ENCODE measurements at places on chromosomes 11 and 22.

DNA sequence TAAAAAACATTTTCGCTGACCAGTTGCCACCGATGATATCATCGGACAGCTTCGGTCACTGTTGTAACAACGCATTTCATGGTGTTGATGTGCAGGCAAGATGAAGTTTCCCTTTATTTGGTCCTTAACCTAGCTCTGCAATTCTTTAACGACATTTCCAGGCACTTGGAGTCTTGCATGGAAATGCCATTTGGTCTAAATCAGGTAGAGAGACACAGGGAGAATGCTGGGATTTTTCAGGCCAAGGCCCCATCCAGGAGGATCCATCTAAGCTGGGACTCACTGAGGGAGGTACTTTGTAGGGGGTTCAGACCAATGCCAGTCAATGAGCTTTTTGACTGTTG, 121.5 kb upstream of the RCN1 start:
- no peak for DNase-seq

DNA sequence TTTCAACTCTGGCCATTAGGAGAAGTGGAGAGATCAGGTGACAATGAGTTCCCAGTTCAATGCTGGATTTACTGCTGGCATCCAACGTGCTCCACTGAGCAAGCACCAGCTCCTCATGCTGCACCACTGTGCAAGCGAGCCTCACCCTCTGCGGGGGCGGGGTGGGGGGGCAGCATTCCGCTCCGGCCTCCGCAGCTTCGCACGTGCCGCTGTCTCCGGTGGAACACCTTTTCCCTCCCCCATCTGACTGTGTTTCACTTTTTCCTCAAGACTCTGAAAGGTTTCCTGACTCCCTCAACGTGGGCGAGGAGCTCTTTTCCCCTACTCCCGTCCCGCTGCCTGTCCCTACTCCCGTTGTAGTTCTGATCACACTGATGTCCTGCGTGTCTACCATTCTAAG, 835 bp upstream of the RHOD start:
- peak; percentile 38 for DNase-seq

DNA sequence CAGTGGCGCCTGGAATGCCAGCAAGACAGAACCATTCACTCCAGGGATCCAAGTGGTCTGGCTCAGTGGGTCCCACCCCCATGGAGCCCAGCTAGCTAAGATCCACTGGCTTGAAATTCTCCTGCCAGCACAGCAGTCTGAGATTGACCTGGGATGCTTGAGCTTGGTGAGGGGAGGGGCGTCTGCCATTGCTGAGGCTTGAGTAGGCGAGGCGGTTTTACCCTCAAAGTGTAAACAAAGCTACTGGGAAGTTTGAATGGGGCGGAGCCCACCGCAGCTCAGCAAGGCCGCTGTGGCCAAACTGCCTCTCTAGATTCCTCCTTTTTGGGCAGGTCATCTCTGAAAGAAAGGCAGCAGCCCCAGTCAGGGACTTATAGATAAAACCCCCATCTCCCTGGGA, 125.7 kb upstream of the DDI1 start:
- DNase-seq = no peak

GRCh38 chr22:48607901-48608662, 1219.6 kb downstream of the BRD1 start:
- DNase-seq = no peak

DNA sequence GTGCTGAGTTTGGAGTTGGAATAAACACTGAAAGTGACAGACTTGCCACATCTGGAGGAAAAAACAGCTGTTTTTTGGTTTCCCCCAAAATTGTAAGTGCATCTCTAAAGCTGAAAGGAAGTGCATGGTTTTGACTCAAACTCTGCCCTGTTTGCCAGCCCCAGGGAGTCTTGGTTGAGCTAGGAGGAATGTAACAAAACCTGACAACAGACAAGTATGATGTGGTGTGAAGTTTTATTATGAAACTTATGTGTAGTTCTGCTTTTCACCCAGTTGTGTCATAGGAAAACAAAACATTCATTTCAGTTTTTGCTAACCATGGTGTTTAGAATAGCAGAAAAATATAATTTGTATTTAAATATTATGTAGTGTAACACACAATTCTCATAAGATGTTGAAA, 31.7 kb upstream of the PDE3B start:
- no peak for DNase-seq

DNA sequence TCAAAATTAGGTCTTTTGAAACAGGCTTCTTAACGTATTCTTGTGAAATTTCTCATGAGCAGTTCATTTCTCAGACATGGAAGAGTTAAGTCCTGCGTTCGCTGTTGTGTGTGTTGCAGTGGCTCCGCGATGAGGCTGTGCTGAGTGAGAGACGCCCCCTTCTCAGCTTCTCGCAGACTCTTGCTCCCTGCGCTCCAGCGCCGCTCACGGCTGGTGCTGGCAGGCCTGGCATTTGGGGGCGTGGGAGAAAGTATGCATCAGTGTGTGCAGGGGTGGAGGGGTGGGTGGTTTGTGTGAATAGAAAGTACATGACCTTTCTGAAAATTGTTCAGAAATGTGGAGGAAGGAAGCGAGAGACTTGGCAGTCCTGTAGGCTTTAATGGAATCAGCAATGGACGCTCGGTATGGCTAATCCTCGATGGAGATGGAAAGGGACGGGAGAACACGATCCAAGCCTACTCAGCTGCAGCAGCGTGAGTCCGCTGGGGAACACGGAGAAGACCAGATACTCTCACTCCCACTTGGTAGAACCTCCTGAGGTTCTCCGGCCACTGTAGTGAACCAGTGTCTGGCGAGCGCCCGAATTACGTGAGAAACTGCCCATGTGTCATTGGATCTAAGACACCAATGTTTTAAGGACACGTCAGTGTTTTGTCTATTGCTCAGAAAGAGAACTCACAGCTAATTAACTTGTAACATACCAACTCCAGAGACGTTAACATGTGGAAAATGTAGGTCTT, 5.9 kb downstream of the TAB1 start:
- peak; percentile 78 for DNase-seq

- DNase-seq = peak; percentile 42
These were observed 21.7 kb upstream of the TNRC6B start for GRCh38 chr22:40156001-40156516.

DNA sequence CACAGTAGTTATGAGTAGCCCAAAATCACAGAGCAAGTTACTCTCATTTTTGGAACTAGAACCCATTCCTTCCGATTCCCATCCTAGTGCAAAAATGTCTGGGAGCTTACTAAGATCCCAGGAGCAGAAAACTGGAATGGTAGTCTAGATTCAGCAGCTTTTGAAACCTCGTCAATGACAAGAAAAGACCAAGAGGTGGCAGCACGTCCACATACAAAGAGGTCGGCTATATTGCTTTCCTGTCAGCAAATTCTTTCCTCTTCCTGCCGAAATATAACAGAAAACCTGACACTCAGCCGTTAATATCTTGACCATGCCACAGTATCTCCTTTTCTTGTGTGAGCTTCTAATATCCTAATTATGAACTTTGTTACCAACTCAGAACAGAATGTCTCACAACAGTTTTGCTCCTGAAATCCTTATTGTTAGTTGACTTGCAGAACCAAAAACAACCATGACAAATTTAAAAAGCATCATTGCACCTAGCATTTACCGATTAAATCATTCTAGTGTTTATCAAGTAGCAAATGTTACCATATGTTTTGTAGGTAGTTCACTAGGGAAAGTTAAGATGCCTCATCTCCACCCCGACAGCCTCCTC, 92.8 kb upstream of the OR9G4 start:
- DNase-seq = peak; percentile 65

GRCh38 chr11:94946812-94947211, 26.5 kb downstream of the CWC15 start:
- DNase-seq = no peak

- peak; percentile 68 for DNase-seq
These were observed 23.2 kb downstream of the CAPN1 start for GRCh38 chr11:65204646-65205601.

GRCh38 chr11:120180551-120181232, 30.1 kb upstream of the OAF start:
- DNase-seq = peak; percentile 39

DNA sequence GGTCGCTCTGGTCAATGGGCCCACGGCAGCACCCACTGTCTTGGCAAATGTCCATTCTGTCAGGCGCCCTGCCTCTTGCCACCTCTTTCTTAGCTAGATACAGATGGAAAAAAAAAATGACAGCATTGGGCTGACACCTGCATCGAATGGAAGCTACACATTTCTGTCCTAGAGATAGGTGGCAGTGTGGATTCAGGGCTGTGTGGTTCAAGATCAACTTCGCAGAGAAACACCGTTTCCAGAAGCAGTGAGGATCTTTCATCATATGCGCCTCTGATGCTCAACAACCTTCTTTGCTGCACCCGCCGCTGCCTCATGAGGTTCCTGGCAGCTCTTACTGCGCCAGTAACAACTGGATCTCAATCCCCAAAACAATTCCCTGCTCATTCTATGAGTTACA, 236.3 kb downstream of the KIRREL3 start:
- DNase-seq = peak; percentile 11

- no peak for DNase-seq
These were observed 15.3 kb upstream of the OR10V1 start for GRCh38 chr11:59728913-59729312.

DNA sequence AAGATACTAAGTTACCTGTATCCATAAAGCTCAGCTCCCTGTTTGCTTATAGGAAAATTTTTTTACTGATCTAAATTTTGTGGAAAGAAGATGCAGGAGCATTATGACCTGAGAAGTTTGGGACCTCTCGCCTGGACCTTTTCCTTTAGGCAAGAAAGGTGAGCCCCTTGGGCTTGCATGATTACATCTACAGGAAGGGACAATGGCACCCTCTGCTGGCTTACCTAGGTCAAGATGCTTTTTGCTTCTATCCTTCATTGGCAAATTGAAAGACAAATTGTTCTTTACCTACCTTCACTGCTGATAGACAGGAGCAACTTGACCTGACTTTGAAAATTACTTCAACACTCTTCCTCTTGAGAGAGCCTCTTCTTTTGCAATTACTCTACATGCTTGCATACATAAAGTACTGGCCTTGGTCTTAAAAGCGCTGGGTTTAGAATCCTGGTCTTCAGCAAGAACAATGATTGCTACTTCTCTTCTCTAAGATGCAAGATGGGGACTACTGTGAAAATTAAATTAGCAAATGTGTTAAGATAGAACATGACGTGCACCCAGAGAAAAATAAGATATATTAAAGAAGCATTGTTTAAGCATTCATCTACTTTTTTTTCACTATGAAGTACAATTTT, 147.2 kb downstream of the TRPC6 start:
- peak; percentile 32 for DNase-seq

DNA sequence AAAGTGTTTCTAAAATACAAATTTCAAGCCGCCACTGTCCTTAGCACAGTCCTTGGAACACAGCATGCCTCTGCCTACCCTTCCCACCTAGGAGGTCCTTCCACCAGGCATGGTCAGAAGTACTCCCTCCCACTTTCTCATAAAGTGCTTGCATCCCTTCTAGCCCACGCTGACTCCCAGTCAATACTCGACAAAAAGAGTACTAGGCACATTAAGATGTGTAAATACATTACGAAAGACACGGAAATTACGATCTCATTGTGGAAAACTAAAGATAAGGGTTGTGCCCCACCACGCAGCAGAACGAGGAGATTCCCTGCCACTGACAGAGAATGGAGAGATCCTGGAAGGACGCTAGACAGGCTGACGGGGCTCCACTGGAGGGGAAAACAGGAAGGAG, 13.5 kb downstream of the CHKA start:
- DNase-seq = no peak

GRCh38 chr22:38608992-38609750, 39.2 kb upstream of the DMC1 start:
- no peak for DNase-seq
